Activated naive CD8-positive, alpha-beta T cell treated with anti-CD3 and anti-CD28 coated beads, Interleukin-2, amount 50 U/mL, for 16 hours (primary cell): ENCODE measurements at places on chromosomes 5 and 9.

- no peak for DNase-seq
Observed at GRCh38 chr5:124661317-124662141, 84.9 kb downstream of the ZNF608 start.

DNA sequence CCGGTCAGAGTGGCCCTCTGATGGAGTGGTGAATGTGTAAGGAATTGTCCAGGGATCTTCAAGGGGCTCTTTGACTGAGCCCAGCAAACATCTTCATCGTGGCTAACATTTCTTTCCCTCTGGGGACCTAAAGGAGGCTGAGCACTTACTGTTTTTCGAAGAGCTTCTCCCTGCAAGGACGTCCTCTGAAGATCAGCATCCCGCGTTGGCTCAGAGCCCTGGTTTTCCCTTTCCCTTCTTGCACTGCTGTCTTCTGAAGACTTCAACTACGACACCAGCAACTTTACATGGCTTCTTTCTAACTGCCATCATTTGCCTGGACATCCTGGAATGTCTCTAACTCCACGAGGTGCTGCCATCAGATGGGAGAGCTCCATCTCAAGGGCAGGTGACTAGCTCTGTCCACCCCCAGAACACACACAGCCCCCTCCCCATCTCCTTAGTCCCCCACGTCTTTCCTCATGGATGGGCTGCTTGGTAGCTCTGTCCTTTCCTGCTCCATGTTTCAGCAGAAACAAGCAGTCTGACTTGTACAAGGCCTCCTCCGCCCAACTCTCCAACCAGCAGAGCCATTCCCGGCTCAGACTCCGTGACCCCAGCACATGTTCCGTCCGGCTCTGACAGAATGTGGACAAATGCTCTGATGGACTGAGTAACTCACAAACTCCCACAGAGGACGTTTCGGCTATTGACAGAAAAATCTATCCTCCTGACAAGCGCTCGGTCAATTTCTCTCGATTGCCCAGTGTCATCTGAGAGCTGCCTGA, 17.1 kb downstream of the SHB start:
- no peak for DNase-seq

GRCh38 chr5:78546276-78546996, 102.1 kb downstream of the LHFPL2 start:
- no peak for DNase-seq

GRCh38 chr5:96778409-96778808, 29.3 kb downstream of the ERAP1 start:
- DNase-seq: no peak

DNA sequence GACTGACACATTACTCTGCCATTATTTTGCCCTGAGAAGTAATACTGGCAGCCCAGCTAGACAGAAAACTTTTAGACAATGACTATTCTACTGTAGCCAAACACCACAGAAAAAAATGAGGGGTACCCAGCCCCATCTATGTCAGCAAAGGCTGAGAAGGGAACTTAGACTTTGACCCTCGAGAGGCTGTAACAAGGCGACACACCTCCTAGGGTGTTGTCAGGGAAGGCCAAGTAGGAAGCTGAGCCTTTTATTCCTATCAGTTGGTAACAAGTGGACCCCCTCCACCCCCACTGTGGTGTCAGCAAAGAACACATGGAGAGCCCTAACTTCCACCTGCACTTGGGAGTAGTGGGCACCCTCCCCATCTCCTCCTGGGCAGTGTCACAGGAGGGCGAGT, 55.6 kb downstream of the SPTLC1 start:
- no peak for DNase-seq

DNA sequence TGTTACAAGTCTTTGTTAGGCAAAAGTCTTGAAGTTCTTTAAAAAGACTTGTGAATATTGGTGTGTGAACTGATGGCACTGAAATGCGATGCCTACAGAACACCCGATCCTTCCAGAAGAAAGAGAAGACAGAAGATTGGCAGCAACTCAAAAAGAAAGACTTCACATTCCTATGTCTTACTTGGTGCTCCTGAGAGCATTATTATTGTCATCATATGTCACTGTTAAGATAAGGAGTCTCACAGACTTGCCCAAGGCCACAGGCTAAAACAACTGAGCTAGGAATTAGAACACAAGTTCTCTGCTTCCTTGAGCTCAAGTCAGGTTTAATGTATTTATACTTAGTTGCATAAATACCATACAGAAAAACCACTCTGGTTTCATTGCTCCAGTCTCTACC, 198.0 kb downstream of the PARP8 start:
- no peak for DNase-seq

DNA sequence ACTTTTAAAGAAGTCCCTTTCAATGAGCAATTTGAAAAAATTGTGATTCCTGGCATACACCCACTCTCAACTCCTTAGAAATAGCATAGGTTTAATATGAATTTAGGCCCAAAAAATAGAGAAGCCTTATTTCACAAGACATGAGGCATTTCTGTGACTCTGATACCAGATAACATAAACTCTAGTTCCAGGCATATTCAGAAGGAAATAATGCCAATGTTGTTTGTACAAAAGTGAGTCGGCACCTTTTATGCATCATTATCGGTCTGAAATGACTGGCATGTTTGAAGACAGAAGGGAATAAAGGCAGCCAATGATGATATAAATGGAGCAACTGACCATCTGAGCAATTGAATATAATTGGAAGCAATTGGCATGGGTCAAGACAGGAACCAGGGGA, 19.4 kb upstream of the RECK start:
- no peak for DNase-seq

- DNase-seq: no peak
Observed at GRCh38 chr5:149381261-149381985, 2.3 kb upstream of the IL17B start.

DNA sequence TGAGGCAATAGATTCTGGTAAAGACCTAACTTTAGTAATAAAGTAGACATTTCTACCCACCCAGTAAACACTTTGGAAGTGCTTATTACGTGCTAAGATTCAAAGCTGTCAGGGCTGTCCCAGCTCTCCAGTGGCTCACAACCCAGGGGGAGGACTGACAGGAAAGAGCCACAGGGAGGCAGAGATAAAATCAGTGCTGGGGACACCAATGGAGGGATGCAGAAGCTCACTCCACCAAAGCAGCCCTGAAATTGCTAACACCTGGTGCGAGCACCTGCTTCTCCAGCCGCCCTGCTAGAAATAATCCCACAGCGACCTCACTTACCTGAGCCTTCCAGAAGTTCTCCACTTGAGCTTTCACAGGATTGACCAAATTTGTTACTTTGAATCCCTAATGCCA, 501.0 kb downstream of the BNC2 start:
- DNase-seq: no peak

- peak; percentile 65 for DNase-seq
Observed at GRCh38 chr9:6007770-6008168, 7.7 kb downstream of the RANBP6 start.

- no peak for DNase-seq
Observed at GRCh38 chr9:24986331-24986730, 440.6 kb upstream of the IZUMO3 start.

GRCh38 chr9:34252670-34253459, 74.0 kb downstream of the UBAP1 start:
- DNase-seq: no peak

- no peak for DNase-seq
Observed at GRCh38 chr9:111896942-111897600, 457 bp downstream of the UGCG start.

DNA sequence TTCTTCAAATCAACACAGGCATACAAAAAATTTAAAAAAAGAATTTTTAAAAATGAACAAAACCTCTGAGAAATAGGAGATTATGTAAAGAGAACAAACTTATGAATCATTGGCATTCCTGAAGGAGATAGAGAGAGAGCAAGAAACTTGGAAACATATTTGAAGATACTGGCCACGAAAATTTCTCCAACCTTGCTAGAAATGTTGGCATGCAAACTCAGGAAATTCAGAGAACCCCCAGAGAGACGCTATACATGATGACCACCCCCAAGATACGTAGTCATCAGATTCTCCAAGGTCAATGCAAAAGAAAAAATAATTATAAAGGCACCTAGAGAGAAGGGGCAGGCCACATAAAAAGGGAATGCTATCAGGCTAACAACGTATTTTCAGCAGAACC, 472.5 kb downstream of the MTRR start:
- no peak for DNase-seq

- no peak for DNase-seq
Observed at GRCh38 chr5:124590686-124591085, 155.8 kb downstream of the ZNF608 start.

DNA sequence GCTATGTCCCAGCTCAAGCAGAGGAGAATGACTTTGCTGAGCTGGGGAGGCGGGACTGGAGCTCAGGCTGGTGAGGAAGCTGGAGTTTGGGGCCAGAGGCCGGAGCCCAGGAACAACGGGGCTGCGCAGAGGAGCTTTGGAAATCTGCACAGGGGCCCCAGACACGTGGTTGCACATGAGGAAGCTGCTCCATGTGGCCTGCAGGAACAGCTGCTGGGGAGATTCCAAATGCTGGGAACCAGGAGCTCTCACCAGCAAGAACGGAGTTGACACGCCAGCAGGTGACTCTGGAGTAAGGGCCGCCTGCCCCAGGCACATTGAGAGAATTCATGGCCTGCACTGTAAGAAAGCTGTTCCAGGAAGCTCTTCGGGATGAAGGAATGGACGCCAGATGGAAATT, 91.0 kb downstream of the OLFM1 start:
- no peak for DNase-seq

DNA sequence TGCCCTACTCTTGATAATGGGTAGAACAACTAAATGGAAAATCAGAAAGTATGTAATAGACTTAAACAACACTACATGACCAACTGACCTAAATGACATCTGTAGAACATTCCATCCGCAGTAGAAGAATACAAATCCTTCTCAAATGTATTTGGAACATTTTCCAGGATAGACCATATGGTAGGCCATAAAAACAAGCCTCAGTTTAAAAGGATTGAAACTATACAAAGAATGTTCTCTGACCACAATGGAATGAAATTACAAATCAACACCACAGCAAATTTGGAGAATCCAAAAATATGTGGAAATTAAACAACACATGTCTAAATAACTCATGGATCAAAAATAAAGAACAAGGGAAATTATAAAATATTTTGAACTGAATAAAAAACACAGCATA, 189.2 kb downstream of the NDUFS4 start:
- no peak for DNase-seq

DNA sequence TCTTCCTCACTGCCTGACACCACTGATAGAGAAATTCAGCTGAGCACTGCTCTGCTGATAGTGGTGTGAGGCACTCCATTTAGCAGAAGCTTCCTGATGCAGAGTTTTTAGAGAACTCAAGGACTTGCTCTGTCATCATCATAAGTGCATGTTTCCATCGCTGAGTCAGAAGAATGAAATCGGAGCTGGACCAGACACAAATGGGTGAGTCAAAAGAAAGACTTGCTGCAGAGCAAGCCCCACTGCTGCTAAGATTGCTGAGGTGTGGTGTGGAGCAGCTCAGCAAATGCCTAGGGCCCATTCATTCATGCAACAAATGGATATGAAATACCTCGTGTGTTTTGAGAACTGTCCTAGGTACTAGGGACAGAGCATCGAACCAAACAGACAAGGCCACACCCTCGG, 410.2 kb upstream of the SLC30A5 start:
- DNase-seq: no peak

DNA sequence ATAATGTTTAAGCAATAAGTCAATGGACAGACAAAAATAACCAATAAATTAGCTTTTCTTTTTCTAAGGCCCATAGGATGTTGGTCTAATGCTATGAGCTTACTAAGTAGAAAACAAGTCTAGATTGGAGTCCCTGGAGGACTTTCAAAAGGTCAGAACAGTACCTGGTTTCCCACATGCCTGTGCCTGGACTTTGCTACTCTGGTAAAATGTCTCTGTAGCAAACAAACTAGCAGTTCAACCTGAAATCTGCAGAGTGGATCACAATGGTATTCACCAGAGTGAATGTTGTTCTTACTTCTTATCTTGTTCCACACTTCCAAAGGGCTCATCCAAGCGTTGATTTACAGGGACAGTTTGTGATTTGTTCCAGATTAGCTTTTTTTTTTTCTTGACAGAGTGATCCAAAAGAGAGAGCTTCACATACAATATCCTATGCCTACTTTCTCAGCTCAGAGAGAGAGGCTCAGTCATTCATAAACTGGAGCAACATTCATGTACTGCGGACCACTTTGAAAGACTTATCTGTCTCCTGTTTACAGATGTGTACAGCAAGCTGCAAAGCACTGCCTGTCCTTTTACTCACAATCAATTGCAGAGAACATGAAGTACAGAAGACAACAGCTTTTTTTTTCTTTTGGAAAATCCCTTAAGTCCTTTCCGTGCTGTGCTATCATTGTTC, 466.1 kb downstream of the SPATA31D1 start:
- no peak for DNase-seq

GRCh38 chr5:178216088-178216534, 11.8 kb downstream of the HNRNPAB start:
- no peak for DNase-seq

- no peak for DNase-seq
Observed at GRCh38 chr5:163544041-163544440, 38.6 kb downstream of the MAT2B start.

DNA sequence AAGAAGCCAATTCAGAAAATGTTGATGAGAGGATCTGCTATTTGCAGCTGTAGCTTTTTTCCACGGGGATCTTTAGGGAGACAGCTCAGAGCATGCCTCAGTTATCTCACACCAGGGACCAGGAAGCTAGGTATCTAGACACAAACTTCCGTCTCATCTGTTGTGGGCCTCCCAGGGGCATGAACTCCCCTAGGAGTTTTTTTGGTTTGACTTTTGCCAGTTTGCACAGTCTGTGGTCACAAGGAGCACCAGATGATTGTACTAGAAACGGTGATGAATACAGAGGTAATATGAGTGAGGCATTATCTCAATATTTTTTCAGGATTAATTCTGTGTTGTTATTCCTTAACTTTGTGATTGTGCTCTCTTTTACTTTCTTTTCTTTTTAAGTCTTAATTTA, 533.2 kb upstream of the SEMA6A start:
- no peak for DNase-seq

- DNase-seq: no peak
Observed at GRCh38 chr5:154371687-154372086, 74.1 kb upstream of the SAP30L start.

- DNase-seq: no peak
Observed at GRCh38 chr5:66949066-66949465, 247.5 kb downstream of the CD180 start.

GRCh38 chr5:158809310-158809850, 290.3 kb downstream of the EBF1 start:
- DNase-seq: no peak

DNA sequence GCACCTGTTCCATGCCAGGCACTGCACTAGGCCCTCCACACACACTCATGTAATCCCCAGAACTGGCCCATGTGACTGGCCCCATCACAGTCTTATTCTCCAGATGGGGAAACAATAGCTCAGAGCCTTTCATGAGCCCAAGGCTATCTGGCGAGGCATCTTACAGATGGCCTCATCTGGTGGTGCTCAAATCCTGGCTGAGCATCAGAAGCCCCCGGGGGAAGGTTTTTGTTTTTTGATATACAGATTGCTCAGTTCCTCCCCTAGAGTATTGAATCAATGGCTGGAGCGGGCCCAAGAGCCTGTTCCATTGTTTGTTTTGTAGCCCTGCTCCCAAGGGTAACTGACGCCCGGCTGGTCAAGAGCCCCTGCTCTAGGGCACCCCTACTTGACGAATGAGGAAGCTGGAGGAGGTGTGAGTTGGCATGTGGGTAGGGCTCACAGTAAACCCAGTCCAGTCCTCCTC, 145.3 kb upstream of the RAPGEF1 start:
- DNase-seq: no peak

GRCh38 chr5:78806544-78806943, 158.0 kb upstream of the LHFPL2 start:
- no peak for DNase-seq
